ENCODE measurements at places on chromosomes 7 and 10. TPM values are rescaled to one million over a fixed set of nuclear protein-coding genes. Genes with fewer than 3 reads are reported as not detected.

The ADAP1 gene
- 3.5 TPM for total RNA-seq

The HOXA1 gene
- 5.8 TPM for total RNA-seq

DNA sequence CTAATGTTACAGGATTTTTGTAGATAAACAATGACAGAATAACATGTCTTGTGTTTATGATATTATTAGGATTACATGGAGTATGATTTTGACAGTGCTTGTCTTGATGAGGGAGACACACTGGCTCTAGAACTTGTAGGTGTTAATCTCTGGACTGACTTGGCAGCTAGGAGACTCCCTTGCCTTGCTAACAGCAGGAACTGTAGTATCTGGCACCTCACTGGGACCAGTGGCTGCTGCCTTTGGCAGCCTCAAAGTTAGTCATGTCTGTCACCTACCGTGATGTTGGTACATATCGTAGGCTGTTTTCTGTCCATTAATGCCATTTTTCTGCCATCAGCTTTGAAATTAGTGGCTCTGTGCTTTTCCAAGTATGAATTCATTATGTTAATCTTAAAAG lies 261.5 kb downstream of the CDK14 start:
- DNase-seq: no peak
- no peak overlapping the region for H3K4me3 ChIP-seq
- H3K27me3 ChIP-seq: no peaks in the 10 kb centered on the region
- H3K36me3 ChIP-seq: no peaks in the 10 kb centered on the region

DNA sequence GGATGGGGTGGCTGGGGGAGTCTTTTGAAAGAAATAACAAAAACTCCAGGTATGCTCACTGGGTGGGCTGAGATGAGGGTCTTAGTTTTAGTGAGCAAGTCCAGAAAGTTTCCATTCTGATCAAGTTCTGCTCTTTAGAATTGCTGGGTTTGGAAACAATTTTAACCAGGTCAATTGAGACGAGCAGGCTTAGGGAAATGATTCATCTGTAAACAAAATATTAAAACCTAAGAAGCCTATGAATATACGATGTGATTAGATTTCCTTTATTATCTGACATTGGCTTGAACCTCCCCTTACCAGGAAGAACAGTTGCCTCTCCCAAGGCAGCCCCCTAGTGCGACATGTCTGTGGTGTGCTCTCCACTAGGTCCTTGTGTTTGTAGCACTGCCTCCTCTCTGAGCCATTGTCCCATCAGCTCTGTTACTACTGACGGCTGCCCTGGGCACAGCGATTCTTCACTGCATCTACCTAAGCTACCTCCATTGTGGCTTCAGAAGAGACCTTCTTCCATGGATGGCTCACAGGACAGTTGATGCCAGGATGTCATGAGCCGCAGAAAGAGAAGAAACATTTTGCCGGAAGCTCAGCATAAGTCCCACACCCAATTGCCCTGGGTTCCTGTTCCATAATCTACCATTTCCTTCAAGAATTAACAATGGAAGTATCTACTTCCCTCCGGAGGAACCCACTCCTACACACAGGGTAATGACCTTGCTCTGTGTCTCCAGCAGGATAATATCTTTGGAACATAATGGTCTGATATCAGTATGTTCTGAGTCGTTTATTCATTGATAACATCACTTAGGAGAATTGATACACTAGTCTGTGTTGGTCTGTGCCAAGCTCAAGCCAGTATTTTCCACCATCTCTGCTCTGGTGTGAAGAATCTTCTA lies 95.1 kb upstream of the ITGB1 start:
- H3K27me3 ChIP-seq: no peaks in the 10 kb centered on the region
- 0 out of 2 replicates have a peak, but pooled peaks cover 3% of the 10 kb centered on the region for H3K4me1 ChIP-seq
- no peak overlapping the region for H3K4me3 ChIP-seq
- no peak overlapping the region for H3K27ac ChIP-seq
- DNase-seq: no peak

DNA sequence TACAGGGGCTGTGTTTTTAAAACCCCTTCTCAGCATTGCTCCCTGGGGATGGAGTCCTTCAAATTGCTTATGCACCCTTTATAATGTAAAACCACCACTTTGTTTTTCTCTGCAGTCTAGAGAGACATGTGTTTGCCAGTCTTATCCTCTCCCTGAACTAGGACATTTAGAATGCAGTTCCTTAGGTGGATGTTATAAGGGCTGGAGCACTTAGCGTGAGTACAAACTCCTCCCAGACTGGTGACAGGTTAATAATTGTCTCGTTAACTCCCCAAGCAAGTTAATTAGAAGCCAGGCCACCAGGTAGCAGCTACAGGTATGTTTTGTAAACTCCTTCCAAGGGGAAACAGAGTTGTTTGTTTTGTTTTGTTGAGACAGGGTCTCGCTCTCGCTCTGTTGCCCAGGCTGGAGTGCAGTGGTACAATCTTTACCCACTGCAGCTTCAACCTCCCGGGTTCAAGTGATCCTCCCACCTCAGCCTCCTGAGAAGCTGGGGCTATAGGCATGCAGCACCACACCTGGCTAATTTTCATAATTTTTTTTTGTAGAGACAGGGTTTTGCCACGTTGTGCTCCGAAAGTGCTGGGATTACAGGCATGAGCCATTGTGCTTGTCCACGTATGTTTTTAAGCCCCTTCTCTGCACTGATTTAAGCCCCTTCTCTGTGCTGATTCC lies 100.2 kb downstream of the FAM107B start:
- H3K36me3 ChIP-seq: no peaks in the 10 kb centered on the region
- H3K27me3 ChIP-seq: no peaks in the 10 kb centered on the region
- no peak overlapping the region for H3K27ac ChIP-seq
- peaks cover 13% of the 10 kb centered on the region for H3K4me1 ChIP-seq
- DNase-seq: no peak
